Stimulated activated CD4-positive, alpha-beta T cell treated with anti-CD3 and anti-CD28 coated beads, TNF-alpha, amount 100 ng/mL, for 48 hours (primary cell): ENCODE measurements at places on chromosomes 6 and 20.

DNA sequence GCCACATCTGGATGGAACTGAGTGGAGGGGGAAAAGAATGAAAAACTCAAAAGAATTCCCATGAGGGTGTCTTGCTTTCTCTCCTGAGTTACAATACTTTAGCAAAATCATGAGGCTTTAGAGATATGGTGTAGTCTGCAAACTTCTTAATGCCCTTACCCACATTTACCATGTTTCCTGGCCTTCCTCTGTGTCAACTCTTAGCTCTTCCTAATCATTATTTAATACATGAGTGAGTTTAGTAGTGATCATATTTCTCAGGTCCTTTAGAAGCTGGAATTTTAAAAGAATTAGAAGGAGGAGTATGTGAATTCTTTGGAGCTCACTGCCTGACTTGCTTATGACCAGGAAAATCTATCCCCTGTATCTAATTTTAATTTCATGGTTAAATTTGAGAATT lies 39.0 kb downstream of the STX11 start:
- no peak for DNase-seq

GRCh38 chr20:41594514-41595322 lies 23.5 kb downstream of the CHD6 start:
- no peak for DNase-seq

DNA sequence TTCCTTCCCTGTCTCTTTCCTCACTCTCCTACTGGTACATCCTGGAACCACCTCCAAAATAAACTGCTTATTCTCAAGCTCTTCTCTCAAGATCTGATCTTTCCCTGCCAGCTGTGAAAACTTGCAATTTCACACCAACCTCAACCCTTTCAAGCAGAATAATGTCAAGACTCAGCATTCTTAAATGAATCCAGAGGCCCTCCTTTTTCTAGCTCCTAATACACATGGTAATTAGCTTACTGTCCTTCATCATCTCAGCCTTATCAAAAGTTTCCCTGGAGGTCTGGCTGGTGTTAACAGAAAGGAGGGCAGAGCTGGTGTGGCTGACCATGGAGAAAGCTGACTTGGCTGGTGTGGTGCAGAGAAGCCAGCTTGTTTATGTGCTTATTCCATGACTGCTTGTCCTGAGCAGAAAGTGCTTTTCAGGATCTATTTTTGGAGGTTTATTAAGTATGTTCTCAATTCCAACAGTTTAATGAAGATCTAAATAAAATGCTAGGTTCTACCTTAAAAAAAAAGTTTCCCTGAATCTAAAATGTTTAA lies 50.5 kb downstream of the CFAP61 start:
- no peak for DNase-seq

GRCh38 chr20:60013296-60014139 lies 55.3 kb downstream of the CDH26 start:
- DNase-seq, result no peak

DNA sequence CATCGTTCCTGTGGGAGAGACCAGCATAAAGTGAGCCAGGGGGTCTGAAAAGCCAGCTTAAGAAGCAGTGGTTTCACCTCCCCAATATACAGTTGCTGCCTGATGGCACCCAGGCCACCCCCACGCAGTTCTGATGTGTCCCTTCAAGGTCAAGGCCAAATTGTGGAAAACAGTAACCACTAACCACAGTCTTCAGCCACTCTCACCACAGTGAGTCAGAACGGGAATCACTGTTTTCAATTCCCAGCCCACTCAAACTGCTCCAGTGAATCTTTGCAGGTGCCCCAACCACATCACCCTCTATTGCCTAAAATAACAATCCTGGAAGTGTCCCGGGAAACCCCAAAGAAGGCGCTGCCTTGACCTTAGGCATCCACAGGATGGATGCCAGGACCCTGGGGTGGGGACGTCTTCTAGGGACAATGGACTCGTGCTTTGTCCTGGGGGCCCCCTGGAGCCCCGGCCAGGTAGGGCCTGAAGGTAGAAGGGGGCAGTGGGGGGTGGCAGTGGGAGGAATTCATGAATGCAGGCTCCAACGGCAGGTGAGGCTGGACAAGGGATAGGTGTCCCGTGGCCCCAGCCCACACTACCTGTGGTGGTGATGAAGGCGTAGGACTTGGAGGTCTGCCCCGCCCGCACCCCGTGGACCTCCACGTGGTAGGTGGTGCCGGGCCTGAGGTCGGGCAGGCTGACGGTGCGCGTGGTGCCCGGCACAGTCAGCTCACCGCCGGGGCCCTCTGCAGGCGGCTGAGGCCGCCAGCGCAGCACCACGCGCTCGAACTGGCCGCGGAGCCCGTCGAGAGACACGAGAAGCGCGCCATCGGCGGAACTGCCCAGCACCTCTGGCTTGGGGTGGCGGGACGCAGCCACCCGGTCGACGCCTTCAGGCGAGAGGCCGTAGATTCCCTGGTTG lies 22.2 kb downstream of the TNXB start:
- DNase-seq, result no peak

- DNase-seq, result peak; percentile 58
Measured at GRCh38 chr20:57698116-57698866, 11.5 kb downstream of the PMEPA1 start.

DNA sequence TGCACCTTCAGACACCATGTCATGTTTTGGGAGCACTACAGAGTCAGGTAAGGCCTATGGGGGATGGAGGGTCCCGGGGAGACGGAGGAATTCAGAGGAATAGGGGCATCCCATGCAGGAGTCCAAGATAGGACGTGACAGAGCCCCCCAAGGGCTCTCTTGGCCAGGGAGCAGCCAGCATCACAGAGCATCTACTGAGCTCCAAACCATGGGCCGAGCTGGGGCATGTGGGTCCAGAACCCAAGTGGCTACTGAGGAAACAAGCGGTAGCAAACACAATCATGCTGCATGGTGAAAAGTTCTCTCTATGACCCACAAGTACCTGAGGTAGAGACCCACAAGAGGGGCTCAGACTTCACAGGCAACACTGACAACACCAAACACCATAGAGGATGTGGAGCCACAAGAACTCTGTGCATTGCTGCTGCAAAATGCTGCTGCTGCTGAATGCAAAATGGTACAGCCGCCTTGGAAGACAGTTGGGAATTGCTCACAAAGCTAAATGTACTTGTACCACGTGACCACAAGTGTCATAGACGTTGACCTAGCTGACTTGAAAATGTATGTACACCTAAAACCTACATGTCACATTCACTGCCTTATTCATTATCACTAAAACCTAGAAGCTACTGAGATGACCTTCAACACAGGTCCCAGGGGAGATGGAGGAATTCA lies 33.4 kb upstream of the MAS1L start:
- no peak for DNase-seq

DNA sequence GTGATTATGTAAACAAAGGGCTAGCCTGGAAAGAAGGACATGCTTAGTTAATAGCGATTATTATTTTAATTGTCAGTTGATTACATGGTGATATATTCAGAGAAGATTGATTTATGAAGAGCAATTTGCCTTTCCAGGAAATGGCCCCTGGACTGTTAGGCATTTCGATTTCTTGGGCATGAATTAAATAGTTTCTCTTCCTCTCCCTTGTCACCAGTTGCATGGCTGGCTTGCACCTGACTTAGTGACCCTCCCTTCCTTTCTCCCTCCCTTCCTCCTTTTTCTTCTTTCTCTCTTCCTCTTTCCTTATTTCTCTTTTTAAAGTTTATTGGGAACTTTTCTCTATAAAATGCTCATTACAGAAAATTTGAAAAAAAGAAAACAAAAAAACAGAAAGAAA lies 235.4 kb downstream of the CDC5L start:
- DNase-seq, result no peak

GRCh38 chr20:64051561-64052325 lies 2.3 kb upstream of the SOX18 start:
- no peak for DNase-seq

GRCh38 chr6:117345292-117345610 lies 79.9 kb downstream of the VGLL2 start:
- no peak for DNase-seq

GRCh38 chr6:3406362-3406821 lies 50.5 kb downstream of the SLC22A23 start:
- DNase-seq, result no peak

- DNase-seq, result no peak
Measured at GRCh38 chr6:152232501-152233151, 404.5 kb downstream of the SYNE1 start.

GRCh38 chr6:163490826-163491577 lies 76.5 kb downstream of the QKI start:
- no peak for DNase-seq

- no peak for DNase-seq
Measured at GRCh38 chr20:23008667-23009066, 26.4 kb upstream of the SSTR4 start.

DNA sequence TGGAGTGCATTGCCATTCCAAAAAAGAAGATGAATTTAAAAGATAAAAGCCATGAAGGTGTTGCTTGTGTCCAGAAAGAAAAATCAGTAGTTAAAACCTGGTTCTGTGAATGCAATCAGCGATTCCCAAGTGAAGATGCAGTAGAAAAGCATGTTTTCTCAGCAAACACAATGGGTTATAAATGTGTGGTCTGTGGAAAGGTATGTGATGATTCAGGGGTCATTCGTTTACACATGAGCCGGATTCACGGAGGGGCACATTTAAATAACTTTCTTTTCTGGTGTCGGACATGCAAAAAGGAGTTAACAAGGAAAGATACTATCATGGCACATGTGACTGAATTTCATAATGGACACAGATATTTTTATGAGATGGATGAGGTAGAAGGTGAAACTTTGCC lies 24.7 kb upstream of the BAG2 start:
- DNase-seq, result no peak

- no peak for DNase-seq
Measured at GRCh38 chr6:150299873-150300485, 68.8 kb upstream of the IYD start.

- DNase-seq, result no peak
Measured at GRCh38 chr6:45832063-45832462, 183.6 kb downstream of the CLIC5 start.

GRCh38 chr20:42099101-42099500 lies 480.9 kb upstream of the CHD6 start:
- DNase-seq, result no peak

GRCh38 chr6:40377173-40377806 lies 209.9 kb downstream of the LRFN2 start:
- no peak for DNase-seq

GRCh38 chr6:96075826-96076225 lies 60.1 kb downstream of the FUT9 start:
- no peak for DNase-seq

DNA sequence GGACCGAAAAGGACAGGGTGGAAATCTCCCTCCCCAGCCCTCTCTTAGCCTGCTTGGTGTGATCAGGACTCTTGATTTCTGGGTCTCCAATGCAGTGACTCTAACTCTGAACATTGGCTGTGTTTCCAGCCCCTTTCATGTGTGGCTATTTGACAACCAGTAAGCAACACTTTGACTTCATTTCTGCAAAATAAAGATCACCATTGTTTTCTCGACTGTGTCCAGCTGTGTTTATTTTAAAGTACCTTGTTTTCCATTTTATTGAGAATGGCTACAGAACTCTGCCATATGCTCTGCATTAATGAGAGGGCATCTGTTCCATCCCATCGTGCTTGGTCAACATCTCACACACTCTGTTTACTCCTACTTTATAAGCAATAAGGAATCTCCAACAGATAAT lies 60.9 kb upstream of the TAGAP start:
- DNase-seq, result no peak

DNA sequence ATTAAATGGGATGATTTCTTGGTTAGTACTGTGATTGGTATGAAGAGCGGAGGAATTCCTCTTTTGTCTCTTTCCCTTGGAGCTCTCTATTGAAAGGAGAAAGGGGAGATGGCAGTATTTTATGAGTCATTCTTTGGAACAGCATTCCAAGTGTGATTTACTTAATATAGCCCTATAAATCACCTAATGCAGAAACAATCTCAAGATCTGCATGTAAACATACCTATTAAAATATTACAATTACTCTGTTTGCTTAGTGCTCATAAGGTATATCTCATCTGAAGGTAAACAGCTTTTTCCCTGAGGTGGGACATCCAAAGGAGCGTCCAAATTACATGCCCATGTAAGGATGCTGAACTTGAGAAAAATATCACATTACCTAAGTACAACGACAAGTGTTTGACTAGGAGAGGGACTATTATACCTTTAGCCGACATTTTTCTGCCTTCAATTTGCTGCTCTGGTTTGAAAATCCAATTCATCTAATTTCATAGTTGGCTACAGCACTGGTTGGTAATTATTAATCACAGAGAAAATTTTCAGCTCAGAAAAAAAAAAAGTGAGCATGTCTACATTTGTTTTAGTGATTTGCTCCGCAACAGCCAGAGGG lies 229.0 kb downstream of the FOXC1 start:
- no peak for DNase-seq

DNA sequence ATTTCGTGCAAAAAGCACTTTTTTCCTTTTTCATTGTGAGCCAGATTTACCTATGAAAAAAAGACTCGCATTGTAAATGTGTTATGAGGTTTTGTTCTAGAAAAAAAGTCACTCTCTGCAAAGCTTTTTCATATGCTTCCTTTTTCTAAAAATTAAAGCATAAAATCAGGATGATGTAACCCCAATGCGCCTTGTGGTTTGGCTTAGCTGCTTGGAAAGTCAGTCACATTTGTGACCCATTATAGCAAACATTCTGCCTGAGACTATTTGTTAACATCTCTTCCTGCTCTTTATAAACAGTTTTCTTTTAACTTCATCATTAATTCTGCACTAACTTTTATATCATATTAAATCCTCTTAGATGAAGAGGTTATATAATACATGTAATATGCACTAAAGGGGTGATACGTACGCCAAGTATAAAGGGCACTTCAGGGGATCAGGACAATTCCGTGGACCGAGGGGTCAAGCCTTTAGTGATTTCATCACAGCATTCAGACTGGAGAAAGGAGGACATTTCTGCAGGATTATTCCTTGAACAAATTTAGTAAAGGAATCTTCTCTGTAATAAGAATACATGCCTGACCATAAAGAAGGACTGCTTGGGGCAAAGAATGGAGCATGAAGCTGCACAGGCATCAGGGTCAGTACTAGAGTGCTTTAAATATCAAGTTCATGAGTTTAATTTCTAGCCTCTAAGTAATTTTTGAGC lies 48.1 kb upstream of the SMLR1 start:
- DNase-seq, result no peak

DNA sequence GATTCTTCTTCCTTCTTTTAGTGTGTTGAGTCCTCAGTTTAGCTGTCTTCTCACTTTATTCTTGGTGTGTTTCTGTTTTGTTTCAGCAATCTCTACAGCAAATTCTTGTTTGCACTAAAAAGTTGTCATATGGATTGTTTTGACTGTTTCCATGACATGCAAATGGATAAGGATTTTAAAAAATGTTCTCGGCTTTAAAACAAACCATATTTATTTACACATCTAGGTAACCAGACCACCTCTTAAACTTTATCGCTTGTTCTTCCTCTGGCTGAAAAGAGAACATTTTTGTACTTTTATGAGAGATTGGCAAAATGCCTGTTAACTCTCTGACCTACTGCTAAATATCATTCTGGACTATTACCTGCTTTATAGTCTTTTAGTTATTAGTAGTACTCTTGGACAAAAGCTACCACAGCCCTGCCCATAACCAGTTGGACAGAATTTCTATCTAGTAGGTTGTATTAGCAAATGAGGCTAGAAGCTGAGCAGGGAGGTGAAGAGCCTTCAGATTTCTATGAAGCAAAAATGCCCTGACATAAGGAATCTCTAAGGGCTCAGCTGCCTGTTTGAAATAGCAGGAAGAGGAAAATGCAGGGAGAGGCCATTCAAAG lies 268.3 kb downstream of the CD109 start:
- DNase-seq, result no peak

- DNase-seq, result no peak
Measured at GRCh38 chr6:164982389-164982788, 327.0 kb downstream of the C6orf118 start.
